ENCODE measurements at places on chromosomes 2 and 18. TPM values are rescaled to one million over a fixed set of nuclear protein-coding genes. Genes with fewer than 3 reads are reported as not detected.

GRCh38 chr18:34978533-34978893 is 62.7 kb upstream of the MAPRE2 start:
- DNase-seq: no peak

HJURP gene
- 109 TPM for total RNA-seq

DNA sequence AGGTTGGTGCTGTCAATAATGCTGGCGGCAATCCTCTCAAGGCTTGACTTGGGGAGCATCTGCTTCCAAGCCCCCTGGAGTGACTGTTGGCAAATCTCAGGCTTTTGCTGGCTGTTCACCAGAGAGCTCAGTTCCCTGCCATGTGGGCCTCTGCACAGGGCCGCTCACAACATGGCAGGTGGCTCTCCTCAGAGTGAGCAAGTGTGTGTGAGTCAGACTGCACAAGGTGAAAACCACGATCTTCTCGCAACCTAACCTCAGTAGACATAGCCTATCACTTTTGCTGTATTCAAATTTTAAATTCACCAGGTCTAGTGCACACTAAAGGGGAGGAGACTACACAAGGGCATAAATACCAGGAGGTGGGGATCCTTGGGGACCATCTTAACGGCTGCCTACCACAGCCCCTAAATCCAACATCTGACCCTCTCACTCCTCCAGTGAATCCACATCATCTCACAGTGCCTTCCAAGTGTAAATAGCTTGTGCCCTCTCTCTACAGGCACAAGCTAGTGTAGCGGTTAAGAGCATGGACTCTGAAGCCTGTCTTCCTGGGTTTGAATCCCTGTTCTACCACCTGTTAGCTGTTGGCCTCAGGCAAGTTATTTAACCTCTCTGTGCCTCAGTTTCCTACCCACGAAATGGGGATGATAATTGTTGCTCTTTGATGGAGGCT is 187.7 kb upstream of the CXCR4 start:
- no peak for DNase-seq

UNC50 gene
- 54.4 TPM for total RNA-seq

DNA sequence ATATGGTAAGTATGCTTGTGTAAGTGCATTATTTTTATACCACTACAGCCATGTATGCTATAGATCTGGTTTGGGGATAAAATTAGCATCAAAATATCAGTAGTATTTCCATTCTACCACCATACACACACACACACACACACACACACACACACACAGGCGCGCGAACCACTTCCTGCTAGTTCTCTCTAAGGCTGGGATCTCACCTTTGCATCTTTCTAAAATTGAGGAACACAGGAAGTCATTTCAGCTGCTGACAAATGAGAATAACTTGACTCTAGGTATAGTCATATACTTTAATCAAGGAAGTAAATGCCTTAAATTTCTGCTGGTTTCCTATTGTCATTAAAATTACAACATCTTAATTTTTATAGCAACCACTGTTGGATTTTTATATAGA is 72.5 kb downstream of the RBM43 start:
- no peak for DNase-seq

DNA sequence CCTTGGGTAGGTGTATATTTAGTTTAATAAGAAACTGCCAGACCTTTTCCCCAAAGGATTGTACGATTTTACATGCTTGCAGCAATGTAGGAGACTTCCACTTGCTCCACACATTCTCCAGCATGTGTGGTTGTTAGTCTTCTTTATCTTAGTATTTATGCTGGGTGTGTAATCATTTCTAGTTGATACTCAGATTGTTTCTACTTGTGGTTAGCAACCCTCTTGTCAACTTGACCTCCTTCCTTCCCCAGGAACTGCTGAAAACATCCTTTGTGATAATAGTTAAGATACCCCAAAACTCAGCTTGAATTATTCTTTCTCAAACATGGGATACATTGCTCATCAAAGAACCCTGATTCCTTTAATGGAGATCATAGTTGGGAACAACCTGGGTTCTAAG is 37.2 kb upstream of the CYBRD1 start:
- DNase-seq: no peak

GRCh38 chr18:48048251-48048650 is 117.8 kb upstream of the SMAD2 start:
- DNase-seq: no peak

ACKR3 gene
- 1.6 TPM for total RNA-seq

ADCYAP1 gene
- 0.03 TPM for total RNA-seq

- no peak for DNase-seq
Observed at GRCh38 chr2:221845021-221845365, 272.9 kb upstream of the EPHA4 start.

TRIM43 gene
- not detected for total RNA-seq

DNA sequence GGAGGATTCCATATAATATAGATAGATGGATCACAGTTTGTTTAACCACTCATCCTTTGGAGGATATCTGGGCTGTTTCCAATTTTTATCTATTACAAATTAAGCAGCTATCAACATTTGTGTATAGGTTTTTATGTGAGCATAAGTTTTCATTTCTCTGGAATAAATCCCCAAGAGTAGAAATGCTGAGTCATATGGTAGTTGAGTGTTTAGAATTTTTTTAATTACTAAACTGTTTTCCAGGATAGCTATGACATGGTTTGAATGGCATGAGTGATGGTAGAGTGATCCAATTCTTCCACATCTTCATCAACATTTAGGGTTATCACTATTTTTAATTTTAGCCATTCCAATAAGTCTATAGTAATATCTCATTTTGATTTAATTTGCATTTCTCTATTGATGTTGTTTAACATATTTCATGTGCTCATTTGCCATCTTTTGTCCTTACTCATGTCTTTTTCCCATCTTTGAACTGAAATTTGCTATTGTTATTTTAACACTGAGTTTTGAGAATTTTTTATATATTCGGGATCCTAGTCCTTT is 31.4 kb downstream of the ABCB11 start:
- DNase-seq: no peak

- no peak for DNase-seq
Observed at GRCh38 chr18:77366720-77367641, 117.3 kb downstream of the GALR1 start.

- DNase-seq: peak; percentile 56
Observed at GRCh38 chr18:76679259-76679658, 143.1 kb upstream of the ZNF236 start.

DNA sequence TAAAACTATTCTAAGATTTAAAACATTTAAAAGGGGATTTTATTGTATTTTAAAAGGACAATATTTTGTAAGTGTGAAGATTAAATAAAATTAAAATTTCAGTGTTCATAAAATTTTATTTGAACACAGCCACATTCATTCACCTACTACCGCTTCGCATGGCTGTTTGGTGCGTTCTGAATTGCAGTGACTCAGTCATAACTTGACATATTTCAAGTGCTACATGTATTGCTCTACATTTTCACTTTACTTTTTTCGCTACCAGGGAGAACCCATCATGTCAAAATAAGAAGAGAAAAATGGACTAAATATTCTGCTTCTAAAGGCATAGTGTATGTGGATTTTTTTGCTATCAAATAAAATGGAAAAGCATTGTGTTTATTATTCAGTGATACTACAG is 8.7 kb downstream of the PTH2R start:
- DNase-seq: no peak

CNGA3 gene
- not detected for total RNA-seq

BMP10 gene
- not detected for total RNA-seq

DNA sequence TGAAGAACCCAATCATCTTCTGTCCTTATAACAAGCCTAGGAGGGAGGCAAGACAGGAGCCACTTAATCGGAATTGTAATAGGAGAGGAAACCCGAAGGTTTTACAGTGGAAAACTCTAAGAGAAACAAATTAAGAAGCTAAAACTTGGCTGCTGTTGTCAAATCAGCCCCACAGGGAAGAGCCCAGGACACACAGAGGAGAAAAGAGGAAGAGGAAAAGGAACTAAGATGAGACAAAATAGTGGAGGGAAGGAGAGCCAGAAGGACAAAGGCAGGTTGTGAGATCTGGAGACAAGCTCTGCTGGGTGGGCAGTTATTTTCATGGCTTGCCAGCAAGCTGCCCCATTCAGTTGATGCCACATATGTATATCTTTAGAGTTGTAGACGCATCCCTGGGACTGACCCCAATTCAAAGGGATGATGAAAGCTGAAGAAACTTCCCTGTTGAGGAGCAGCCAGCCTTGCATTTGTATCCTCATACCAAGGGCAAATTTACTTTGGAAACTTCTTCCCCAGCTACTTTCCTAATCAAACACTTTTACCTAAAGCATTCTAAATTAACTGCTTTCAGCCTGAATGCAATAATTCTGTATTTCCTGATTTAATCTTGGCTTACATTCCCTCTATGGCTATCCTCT is 499.8 kb upstream of the MEIS1 start:
- DNase-seq: no peak

GRCh38 chr2:143158551-143159485 is 29.6 kb downstream of the ARHGAP15 start:
- DNase-seq: no peak

GRCh38 chr2:118301248-118301647 is 213.0 kb downstream of the INSIG2 start:
- DNase-seq: no peak

DNA sequence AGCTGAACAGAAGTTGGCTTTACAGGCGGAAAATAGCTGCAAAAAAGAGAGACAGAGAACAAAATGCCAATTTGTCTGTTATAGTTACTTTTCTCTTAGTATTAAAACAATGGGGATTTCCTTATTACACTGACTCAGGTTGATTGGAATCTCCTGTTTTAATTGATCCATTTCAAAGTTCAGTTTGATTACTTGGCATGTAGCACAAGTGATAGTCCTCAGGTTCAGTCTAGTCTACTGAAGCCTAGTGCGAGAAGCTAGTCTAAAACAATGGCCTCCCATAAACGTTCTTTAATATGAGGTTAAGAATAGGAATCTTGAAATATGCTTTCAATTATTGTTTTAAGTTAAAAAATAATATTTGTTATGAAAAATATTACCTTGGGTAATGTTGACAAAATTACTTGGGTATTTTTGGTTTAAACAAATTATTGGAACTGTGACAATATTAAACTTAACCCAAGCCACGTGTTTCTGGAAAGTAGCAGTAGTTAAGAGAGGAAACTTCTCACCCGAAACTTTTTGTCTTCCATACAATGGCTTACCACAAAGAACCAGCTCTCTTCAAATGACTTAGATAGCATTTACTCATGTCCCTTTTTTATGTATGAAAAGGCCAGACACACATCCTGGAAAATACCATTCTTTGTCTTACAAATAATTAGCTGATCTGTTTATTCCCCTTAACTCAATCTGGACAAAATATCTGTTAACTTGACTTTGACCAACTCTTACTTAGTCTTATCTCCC is 1326.2 kb upstream of the TMEFF2 start:
- no peak for DNase-seq

DNA sequence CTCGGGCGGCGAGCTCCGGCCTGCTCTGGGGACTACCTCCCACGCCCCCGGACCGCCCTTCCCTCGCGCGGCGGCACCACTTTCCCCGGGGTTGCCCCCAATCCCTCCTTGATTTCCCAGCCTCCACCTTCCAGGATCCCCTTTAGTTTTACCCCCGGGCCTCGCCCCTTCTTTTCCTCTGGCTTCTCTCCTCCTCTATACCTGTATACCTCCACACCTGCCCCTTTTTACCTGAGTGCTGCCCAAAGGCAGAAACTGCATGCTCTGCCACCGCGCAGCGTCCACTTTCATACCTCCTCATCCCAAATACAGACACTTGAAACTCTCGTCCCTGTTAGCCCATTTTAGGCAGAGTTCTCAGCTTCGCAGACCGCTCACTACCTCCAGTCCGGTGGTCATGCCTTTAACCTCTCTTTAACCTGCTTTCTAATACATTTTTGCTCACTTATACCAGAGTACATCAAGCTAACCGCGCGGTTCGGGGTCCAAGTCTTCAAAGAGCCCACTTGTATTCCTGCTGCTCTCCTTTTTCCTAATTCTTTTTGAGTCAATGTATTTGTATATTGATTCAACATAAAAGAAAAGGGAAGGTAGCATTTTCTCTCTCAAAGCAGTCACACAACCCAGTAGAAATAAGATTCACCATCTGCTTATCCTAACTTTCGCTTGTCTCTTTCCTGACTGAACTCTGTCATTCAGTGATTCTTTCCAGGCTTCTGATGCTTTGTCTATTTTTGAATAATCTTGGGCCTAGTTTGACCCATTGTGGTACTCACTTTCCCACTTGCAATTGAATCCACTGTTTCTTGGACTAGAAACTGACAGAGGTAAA is 901 bp downstream of the SPOPL start:
- peak; percentile 21 for DNase-seq

CHRNA1 gene
- total RNA-seq: 0.11 TPM

CGREF1 gene
- 3.0 TPM for total RNA-seq

DNA sequence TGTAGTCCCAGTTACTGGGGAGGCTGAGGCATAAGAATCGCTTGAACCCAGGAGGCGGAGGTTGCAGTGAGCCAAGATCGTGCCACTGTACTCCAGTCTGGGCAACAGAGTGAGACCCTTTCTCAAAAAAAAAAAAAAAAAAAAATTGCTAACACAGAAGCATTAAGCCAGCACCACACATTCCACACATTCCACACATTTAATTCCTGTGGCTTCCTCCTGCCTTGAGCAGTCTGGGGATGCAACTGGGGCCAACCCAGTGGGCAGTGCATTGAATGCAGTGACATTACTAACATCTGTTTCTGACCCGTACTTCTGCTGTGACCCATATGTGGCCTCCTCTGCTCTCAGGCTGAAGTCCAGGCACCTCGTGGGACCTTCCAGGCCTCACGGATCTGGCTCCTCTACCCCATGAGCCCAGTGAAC is 107.0 kb downstream of the BCL2L11 start:
- DNase-seq: peak; percentile 51

CCL20 gene
- total RNA-seq: not detected

GRCh38 chr2:176613323-176613987 is 344.2 kb downstream of the MTX2 start:
- DNase-seq: no peak

DNA sequence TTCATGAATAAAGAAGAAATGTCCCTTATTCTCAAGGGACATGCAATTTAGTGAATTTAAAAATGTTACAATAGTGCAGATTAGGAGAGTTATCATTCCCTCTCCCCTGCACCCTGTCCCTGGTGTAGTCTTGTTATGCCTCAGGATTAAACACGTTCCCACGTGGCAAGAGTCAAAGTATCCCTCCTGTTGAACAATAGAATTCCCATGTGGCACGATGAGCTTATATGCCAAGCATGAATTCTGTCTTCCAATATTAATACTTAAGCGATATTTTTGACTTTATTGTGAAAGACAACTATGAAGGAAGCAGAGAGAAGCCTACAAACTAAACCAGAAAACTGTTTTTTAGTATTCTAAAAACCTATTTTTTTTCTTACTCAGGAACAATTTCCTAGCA is 36.7 kb upstream of the SPAG16 start:
- no peak for DNase-seq

DNA sequence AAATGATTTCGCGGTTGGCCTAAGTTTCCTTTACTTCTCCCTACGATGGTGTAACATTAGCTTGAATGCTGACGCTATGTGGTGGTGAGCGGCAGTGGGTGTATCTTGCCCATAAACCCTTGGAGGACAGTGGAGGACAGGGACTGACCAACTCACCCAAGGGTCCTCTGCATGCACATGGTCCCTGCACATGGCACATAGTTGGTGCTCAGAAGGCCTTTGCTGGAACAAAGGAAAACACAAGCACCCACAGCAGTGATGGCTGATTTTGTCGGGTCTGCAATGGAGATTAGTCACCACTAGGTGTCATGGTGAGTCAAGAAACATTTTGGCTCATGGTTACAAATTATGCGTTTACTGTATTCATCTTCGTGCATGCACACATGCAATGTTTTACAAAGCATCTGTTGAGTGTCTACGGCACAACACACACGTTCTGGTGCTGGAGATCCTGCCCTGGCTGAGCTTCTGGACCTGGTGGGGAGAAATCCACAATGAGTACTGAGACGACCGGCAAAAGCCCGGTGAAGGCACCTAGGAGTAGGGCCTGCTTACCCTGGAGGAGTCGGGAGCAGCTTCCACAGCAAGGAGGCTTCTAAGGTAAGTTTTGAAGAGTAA is 44.0 kb downstream of the PDCL3 start:
- peak; percentile 52 for DNase-seq

Data from neural progenitor cell (in vitro differentiated cells).